ENCODE measurements at places on chromosomes 7 and 10. TPM values are rescaled to one million over a fixed set of nuclear protein-coding genes. Genes with fewer than 3 reads are reported as not detected.

DNA sequence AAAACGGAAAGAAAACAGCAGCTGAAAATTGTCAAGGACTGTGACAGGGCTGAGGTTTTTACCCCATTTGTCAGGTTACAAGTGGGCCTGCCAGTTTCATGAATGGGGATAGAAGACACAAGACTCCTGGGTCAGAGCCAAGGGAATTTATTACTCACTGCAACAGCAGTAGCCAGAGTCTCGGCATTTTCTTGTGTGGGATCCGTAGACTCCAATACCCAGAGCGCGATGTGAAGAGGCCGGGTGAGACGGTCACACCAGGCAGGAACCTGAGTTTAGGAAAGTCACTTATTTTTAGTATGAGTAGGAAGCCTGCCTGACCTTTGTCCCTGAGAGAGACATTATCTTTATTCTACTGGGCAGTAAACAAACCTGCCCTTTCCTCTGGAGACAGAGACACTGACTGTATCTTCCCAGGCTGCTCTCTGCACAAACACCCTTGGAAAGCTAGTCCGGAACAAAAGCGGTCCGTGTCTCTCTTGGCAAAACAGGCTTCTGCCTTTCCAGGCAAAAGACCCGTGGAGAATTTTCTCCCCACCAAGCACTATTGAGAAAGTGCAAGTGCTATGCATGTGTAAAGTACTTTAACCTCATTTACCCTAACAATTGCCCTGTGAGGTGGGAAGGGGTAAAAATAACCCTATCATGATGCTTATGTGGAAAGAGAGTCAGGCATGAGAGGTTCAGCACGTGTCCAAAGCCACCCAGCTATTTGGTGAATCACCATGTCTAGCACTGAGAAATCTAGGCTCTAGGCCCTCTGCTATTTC, 58.4 kb downstream of the JCAD start:
- DNase-seq = peak; percentile 92

WDFY4 gene
- 2.1 TPM for total RNA-seq

DNA sequence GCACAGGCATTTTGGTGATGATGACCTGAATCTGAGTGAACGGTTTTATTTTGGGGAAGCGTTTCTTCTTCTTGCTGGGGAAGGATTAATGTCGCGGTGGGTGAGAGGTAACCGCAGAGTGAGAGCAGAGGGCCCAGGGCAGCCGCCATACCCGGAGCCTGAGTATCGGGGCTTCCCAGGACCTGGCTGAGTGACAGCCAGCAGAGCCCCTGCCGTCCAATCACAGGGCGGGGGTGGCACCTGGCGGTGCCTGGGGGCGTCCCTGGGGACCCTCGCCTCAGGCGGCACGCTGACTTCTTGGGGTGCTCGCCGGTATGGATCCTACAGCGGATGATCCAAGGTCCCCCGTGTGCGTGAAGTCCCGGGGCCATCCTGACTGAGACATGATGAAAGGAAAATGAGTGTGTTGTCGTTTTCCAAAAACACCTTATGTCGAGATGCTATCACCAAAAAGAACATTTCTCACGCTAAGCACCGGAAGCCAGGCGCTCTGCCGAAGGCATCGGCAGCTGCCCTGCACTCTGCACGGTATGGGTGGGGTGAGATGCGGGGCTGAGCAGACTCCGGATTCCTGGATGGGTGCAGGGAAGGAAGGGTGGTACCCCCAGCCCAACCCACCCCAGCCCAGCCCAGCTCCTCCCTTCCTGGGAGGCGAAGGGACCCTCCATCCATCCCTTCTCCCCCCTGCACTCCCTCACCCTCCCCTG, 227.9 kb upstream of the SHH start:
- DNase-seq = no peak

SLC13A1 gene
- not detected for total RNA-seq

DNA sequence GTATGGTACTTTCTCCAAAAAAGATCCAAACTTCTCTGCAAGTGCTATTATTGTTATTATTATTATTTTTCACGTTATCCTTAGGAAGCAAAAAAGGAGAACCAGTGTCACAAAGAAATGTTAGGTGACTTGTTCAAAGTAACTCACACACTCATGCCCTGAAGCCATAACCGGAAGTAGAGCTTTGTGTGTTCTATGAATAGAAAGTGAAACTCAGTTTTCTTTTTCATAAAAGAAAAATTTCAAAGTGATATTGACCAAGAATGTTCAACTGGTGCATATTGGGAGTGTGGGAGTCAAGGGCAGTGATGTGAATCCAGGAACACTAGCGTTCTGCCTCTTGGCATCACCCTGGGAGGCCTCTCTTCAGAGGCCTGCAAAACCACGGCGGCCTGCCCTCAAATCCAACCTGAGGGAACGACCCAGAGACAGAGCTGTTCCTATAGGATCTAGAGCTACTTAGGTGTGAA, 106.1 kb downstream of the PRKCQ start:
- DNase-seq = peak; percentile 7

SLC26A3 gene
- total RNA-seq = not detected

DNA sequence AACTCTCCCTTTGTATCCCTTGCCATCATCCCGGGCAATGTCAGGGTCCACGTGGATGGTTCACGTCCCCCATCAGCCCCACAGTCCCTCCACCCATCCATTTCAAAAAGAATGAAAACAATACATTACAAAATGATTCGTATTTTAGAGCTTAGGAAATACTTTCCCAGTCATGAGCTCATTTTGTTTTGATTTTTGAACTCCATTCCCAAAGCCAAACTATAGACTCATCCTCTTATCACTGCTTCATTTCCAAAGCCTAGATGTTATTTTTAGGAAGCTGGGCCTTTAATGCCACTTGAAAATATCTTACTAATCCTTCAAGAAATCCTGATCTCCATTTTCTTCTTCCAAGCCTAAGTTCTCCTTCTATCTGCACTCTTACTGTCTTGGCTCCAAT, 72.1 kb downstream of the WNT2 start:
- DNase-seq = no peak

STOX1 gene
- total RNA-seq = 0.34 TPM

DNA sequence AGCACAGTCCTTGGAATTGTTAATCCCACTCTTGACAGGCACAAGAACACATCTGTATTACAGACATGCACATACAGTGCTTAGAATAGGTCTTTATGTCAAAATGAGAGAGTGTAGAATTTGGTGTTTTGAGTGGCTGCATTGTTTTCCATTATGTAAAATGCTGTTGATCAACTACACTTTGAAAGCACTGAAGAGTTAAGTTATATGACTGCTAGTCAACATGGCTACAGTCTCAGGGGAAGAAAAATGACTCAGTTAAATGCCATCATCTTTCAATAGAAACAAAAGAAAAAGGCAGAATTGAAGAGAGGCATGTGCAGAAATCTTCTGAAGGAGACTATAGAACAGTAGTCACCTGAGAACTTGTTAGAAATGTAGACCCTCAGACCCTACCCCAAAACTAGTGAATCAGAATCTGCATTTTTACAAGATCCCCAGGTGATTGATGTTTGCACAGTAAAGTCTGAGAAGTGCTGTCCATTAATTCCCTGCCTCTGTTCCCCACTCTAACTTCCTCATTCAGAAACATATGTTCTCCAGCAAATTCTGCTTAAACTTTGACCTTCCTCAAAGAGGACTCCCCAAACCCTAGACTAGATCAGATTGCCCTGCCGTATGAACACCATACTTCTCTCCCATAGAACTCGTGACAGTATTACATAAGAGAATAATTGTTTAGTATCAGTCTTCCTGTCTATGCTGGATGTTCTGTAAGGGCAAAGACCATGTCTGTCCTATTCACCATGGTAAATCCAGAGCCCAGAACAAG, 16.0 kb downstream of the SND1 start:
- DNase-seq = peak; percentile 44

HEPACAM2 gene
- total RNA-seq = not detected

PLAU gene
- 13.4 TPM for total RNA-seq

ITGA8 gene
- total RNA-seq = 0.23 TPM

TMEM229A gene
- not detected for total RNA-seq

DNA sequence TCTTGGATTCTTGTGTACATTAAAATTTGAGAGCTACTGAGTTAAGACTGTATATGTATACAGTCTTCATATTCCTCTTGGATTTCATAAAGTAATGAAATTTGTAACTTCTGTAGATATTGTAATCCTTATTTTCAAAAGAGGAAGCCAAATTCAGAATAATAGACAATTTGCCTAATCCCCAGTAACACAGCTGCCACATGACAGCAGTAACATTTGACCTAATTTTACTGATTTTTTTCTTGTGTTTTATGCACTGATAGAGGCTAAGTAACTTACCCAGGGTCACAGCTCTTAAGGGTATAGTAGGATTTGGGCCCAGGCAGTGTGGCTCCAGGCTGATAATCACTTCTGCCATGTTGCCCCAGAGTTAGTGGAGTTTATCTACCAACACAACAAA, 40.4 kb upstream of the IL6 start:
- no peak for DNase-seq

DNA sequence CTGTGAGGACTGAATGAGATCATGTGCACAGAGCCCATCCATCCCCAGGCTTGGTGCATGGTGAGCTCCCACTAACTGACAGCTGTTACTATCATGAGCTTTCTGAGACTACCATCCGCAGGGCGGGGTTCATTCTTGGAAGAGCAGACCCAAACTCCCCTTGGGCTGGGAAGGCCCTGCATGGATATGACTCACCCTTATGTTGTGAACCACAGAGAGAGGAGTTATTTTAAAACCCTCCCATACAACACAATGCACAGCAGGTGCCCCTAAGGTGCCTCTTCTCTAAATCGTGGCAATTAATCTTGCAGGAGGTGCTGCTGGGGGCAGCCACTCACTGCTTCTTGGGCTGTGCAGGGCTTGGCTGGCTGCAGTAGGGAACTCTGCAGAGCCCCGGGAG, 219.1 kb downstream of the GFRA1 start:
- DNase-seq = no peak

GRCh38 chr10:12214093-12214492, 18.1 kb downstream of the CDC123 start:
- no peak for DNase-seq

GRCh38 chr10:30422981-30423654, 10.9 kb upstream of the MAP3K8 start:
- DNase-seq = peak; percentile 56

DNA sequence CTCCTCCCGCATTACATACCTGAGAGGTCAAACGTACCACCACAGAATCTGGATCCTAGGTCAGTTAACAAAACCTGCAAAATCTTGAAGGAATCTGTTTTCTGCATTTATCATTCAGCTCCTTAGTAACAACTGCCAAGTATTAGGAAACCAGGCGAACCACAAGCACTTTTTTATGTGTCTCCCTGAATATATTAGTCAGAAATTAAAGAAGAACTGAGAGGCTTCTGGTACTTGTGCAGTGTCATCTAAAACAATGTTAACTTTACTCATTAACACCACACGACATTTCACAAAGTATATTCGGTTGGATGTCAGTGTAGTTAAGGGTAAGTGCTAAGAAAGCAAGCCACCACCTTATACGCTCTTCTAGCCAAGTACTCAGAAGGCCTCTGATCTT, 2.5 kb downstream of the CCDC6 start:
- no peak for DNase-seq

- DNase-seq = peak; percentile 43
Observed at GRCh38 chr10:4941540-4942330, 21.5 kb upstream of the AKR1C1 start.

GPNMB gene
- total RNA-seq = 0.68 TPM

GRCh38 chr10:123134915-123135414, 805 bp upstream of the HMX3 start:
- no peak for DNase-seq

DNA sequence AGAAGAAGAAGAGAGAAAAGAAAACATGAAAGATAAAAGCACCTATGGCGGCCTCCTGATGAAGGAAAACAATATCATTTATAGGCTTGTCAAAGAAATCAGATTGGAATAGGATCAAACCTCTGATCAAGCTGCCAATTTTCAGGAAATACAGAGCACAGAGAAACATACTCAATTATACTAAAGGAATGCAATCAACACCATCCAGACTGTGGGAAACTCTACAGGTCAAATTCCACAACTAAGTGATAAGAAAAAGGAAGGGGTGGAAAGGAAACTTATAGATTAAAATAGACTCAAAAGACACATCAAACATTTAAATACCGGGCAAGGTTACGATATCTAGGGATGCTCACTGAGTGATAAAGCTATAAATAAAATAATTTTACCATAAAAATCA, 39.3 kb downstream of the AOAH start:
- no peak for DNase-seq

GRCh38 chr7:35630024-35630972, 64.6 kb downstream of the HERPUD2 start:
- DNase-seq = peak; percentile 47

FRMD4A gene
- total RNA-seq = 51.8 TPM

DNA sequence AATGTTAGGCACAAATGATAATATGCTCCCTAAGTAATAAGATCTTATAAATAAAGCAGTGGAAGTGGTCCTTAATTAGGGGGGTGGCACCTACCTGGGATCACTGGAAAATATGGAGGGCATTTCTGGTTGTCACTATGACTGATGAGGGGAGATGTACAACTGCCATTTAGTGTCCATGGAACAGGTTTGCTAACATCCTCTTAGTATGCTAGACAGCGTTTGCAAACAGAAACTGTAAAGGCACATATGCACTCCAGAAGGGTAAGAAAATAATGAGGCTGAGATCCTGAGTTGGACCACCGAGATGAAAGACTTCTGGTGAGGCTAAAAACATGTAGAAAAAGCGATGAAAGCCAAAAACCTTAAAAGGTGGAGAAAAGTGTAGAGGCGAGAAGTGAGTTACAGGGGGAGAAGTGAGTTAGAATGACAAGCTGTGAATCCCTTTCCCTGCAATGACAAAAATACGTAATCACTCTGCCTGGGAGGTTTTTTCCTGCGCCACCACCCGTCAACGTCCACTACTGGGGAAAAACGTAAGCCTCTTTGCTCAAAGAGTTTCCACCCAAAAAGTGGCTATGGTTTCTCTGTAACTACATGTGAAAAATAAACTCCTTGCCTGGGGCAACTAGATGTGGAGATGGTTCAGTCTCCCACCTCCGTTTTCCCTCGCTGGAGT, 767 bp downstream of the KRIT1 start:
- DNase-seq = peak; percentile 2

DNA sequence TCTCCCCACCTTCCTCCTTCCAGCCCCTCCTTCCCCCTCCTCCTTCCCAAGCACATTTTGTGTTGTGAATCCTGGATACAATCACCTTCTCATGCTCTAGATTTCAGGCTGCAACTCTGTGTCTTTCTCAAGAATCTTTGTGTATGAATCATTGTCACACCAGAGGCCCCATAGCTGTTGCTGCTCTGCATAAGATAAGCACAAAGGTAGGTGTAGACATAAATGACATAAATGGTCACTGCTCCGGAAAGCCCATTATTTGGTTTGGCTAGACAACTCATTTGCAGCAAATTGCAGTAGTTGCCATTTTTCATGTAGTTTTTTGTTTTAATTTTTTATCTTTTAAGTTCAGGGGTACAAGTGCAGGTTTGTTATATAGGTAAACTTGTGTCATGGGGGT, 216.3 kb upstream of the NRP1 start:
- no peak for DNase-seq

GRCh38 chr10:44799966-44800365, 111.2 kb upstream of the TMEM72 start:
- DNase-seq = no peak
